ENCODE measurements at places on chromosomes 5 and 9.

DNA sequence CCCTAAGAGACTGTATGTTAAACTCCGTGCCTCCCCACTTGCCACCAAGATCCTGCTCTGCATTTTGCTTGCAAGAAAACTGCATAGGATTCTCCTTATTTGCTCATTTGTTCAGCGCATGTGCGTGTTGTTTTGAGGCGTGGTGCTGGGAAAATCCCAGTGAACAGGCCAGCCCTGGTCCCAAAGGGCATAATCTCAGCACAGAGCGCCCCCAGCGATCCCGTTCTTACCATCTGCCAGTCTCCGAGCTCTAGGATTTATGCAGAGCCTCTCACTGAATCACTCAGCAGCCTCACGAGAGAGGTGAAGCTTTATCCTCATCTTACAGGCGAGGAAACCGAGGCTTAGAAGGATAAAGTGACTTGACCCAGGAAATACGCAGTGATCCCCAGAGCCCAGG is 11.5 kb downstream of the PRRX2 start:
- no peak for DNase-seq

GRCh38 chr9:110170357-110171257 is 37.4 kb downstream of the C9orf152 start:
- no peak for DNase-seq

DNA sequence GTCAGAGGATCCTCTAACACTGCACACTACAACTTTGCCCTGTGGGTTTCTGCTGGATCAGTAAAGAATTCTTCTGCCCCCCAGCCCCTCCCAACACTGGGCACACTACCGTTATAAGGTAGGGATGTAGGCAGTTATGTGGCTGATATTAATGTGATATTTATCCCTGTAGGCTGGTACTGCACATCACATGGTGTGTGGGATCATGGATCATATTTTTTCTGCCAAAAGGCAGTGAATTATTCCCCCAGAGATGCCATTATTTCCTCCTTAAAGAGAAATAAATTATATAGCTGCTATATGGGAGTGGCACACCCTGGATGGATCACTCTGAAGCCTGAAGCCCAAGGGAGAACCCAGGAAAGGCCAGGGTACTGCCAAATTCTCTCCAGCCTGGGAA is 69.5 kb downstream of the SV2C start:
- DNase-seq = no peak

- DNase-seq = no peak
These were observed 200.3 kb upstream of the EFNA5 start for GRCh38 chr5:107871023-107871422.

DNA sequence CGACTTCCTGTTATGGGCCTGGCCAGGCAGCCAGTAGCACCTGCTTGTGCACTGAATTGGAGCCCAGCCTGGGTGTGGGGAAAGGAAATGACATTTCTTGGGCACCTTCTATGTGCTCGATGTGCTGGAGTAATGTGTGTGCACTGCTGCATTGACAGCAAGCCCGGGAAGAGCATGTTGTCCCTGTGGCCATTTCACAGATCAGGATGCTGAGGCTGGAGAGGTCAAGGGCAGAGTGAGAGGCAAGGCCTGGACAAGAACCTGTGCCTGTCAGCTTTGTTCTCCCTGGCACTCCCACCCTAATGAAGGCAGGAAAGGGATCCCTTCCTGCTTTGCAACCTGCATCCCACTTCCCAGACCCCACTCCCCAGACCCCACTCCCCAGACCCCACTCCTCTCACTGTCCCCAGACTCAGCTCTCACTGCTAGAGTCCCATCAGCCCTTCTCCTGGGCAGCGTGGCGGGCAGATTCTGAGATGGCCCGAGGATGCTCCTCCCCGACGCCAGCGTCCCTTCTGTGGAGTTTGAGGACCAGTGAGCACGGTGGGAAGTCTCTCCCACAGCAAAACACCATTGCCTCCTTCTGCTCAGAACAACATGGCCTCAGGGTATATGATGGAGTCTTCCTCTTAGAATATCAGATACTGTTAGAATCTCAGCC is 49.6 kb downstream of the BARX1 start:
- DNase-seq = no peak

DNA sequence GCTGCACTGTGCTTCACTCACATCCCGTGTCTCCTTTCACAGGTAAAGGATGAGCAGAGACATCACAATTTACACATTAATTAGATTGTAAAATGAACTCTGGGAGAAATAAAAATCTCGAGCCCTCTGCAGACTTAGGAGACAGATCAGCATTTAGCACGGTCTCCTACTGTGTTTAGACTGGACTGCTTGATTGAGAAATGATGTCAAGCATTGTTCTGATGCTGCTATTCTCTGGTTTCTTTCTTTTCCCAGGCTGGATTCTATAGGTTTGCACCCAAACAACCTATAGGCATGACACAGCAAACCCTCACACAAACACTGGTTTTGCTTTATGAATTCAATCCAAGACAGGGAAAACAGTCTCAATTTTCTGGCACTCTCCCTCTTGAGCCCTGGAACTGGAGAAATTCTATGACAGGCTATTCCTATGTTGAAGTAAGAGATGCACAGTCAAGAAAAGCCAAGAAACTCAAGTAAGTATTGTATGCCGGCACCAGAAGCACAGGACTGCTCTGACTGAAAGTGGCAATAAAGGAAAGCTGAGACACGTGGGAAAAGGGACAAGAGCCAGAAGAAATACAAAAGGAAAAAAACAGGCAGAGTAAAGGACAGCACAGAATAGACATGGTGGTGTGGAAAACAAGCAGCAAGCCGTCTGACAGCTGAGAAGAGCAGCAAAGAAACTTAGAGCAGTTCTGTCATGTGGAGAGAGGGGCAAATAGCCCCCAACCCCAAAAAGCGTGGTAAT is 24.8 kb upstream of the ERAP2 start:
- DNase-seq = no peak

GRCh38 chr9:130352081-130352480 is 86.5 kb downstream of the HMCN2 start:
- DNase-seq = no peak

DNA sequence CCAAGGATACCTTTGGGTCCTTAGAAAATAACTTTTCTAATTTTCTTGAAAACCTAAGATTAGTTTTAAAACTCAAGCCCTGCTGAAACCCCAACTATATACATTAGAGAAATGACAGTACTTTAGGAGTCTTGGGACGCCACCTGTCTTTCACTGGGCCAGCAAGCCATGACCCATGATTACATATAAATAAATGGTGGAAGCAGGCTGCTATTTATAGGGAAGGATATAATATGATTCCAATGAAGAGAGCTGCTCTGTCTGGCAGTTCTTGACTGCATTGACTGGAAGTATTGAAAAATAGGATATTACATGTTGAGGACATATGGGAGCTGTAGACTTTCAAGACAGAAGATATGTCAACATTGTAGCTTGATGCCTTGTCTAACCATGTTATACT is 7.3 kb downstream of the JMY start:
- DNase-seq = no peak
